Fibroblast of skin of back (primary cell): ENCODE measurements at places on chromosomes 7 and 10.

GRCh38 chr10:70978816-70979480, 90.6 kb upstream of the PCBD1 start:
- DNase-seq: no peak

GRCh38 chr7:48708635-48709034, 215.7 kb upstream of the CDC14C start:
- DNase-seq: no peak

GRCh38 chr10:131073469-131074035, 238.0 kb downstream of the TCERG1L start:
- no peak for DNase-seq

- DNase-seq: no peak
Observed at GRCh38 chr7:133781486-133782090, 345.6 kb upstream of the LRGUK start.

- DNase-seq: peak; percentile 88
Observed at GRCh38 chr10:36171953-36172940, 530.2 kb upstream of the FZD8 start.

- DNase-seq: no peak
Observed at GRCh38 chr7:94912085-94912484, 4.7 kb downstream of the PPP1R9A start.

GRCh38 chr7:80294346-80294745, 159.7 kb downstream of the GNAI1 start:
- DNase-seq: peak; percentile 53

- DNase-seq: peak; percentile 87
Observed at GRCh38 chr10:60914690-60915141, 29.3 kb downstream of the RHOBTB1 start.

GRCh38 chr7:102323914-102324195, 32.4 kb downstream of the SPDYE6 start:
- no peak for DNase-seq

DNA sequence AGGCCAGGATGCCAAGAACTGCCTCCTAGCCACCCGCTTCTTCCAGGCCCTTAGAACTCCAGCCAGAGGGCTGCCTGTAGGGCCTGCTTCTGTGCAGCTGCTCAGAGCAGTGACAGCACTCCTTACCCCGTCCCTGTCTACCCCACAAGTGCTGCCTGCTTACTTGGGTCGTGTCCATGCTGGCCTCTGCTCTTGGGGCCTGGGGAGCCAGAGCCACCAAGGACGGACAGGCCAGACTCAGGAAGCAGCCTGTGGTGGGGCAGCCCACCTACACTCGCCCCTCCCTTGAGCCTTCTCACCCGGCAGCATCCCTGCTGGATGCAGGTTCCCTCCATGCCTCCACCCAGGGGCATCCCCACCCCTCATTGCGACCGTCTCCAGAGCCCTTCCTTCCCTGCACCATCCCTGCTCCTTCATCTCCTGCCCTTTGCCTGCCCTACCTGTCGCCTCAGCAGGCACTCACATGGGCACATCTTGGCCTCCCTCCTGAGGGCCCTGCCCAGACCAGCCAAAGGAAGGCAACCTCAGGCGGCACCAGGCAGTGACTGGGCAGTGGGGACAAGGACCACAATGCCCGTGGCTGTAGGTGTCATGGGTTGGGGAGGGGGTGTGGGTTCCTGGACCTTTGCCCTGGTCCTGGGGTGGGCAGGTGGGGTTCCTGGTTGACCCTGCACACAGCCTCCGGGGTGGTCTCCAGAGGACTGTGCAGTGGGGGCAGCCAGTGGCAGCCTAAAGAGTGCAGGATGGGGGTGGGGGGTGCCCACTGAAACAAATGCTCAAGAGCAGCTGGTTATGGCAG, 78.0 kb upstream of the TNS3 start:
- DNase-seq: no peak

- no peak for DNase-seq
Observed at GRCh38 chr7:134155871-134156270, 28.7 kb downstream of the LRGUK start.

GRCh38 chr7:44709011-44709915, 39.4 kb upstream of the ZMIZ2 start:
- DNase-seq: no peak

- DNase-seq: peak; percentile 91
Observed at GRCh38 chr7:130903358-130903974, 169.5 kb upstream of the KLF14 start.

- peak; percentile 95 for DNase-seq
Observed at GRCh38 chr7:104972500-104972899, 41.5 kb upstream of the KMT2E start.

GRCh38 chr10:44946205-44946604, 13.4 kb upstream of the RASSF4 start:
- no peak for DNase-seq

DNA sequence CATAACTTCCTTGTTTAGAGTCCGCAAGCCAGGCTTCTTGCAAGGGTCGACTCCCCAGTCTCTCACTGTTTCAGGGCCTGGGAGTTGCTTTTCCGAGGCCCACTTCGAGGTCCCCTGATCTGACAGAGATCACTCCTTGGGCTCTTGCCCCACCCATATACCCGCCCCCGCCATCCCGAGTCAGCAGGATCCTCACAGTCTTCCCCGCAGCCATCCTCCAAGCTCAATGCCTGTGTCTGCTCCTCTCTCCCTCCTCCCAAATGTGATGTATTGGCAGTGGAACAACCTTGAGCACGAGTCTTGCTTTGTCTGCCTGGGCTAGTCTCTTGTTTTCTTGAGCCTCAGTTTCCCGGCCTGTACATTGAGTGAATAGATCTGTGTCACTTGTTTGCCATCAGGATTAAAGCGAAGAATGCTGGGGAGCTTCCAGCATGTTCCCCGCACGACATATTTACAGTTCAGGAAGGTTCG, 2.4 kb upstream of the HMX2 start:
- DNase-seq: no peak

GRCh38 chr7:27359181-27360125, 116.9 kb downstream of the EVX1 start:
- DNase-seq: no peak

- no peak for DNase-seq
Observed at GRCh38 chr10:131570716-131571307, 259.3 kb upstream of the TCERG1L start.

DNA sequence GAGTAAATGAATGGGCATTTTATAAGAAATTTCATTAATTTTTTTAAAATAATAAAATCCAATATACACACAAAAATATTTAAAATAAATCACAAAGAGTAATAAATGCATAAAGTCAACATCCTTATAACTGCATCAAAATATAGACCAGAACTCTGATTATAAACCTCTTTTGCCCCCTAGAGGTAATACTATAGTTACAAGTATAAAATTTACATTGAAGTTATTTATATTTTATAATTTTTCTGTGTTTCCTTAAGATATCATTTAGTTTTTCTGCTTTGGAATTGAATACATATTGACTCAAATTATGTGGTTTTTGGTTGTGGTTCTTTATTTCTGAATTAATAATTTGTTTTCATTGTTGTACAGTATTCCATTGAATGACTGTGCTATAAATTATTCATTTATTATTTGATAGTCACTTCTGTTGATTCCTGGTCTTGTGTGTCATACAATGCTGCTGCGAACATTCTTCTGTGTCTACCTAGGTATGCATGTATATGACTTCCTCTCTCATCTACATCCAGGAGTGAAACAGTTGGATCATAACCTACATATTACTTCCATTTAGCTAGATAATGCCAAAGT, 673.6 kb downstream of the IPMK start:
- DNase-seq: no peak

- DNase-seq: peak; percentile 26
Observed at GRCh38 chr10:44389150-44389549, 4.3 kb upstream of the CXCL12 start.

- peak; percentile 35 for DNase-seq
Observed at GRCh38 chr10:14450041-14450491, 119.3 kb upstream of the FRMD4A start.

DNA sequence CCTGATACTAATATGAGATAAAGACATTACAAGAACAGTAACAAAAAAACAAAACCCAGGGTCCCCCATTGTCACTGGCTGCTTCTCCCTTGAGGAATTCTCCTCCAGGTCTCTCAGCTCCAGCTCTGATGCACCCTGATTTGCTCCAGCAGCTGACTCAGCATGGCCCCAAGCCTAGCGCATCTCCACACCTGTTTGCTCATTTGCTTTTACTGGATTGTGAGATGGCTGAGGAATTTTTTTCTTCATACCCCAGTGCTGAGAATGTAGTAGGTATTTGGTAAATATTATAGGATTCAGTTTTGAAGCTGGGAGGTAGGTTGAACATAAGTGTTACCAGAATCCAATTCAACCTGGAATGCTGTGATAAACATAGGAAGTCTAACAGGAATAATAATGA, 171.9 kb downstream of the PKD1L1 start:
- no peak for DNase-seq

DNA sequence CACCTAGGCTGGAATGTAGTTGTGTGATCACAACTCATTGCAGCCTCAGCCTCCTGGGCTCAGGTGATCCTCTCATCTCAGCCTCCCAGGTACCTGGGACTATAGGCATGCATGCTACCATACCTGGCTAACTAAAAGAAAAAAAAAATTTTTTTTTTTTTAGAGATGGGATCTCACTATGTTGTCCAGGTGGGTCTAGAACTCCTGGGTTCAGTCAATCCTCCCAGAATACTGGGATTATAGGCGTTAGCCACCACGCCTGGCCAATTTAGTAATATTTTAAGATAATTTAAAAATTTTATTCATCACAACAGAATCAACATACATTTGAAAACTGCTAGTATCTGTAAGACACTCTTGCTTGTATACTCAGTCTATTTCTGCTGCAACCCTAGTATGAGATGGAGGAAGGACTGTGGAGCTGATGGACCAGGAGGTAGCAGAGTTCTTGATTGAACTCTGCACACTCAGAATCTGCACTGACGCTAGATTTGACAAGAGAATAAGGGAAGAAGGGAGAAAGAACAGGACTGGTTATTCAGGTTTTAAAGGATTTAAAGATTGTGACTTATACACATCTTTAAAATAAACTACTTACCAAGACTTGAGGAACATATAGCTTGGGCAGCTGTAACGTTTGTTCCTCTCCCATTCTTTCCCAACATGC, 57.6 kb downstream of the VCL start:
- DNase-seq: no peak

GRCh38 chr10:71216363-71216695, 4.0 kb downstream of the UNC5B start:
- no peak for DNase-seq

DNA sequence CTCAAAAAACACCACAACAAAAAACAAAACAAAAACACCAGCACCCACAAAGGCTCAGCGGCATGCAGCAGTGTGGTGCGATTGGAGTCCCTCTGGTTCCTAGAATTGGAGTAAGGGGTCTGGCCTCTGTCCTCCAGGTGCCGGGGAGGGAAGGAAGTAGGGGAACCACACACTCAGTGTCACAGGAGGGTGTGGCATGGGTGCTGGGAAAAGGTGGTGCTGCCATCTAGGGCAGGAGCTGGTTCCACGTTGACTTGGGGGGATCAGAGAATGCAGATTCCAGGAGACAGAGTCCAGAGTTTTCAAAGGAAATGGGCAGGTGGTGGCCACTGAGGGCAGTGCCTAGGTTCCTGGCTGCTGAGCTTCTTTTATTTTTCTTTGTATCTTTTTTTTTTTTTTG, 19.8 kb upstream of the WIPI2 start:
- DNase-seq: no peak

DNA sequence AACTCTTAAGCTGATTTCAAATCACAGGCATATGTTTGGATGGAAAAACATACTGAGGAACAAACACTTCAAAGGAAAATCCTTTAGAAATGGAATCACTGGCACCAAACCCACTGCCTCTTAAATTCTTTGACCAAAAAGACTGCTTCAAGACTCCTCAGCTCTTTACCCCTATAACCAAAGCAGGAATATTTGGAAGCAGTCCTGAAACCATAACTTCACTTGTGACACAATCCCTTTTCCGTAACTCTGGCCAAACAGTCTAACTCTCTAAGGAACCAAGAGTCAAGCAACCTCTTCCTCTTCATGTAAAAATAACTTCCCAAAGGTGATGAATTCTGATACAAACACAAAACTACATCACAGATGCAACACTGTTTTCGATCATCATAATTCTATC, 104.3 kb downstream of the MTERF1 start:
- no peak for DNase-seq

- DNase-seq: no peak
Observed at GRCh38 chr7:139941866-139942265, 112.8 kb downstream of the TBXAS1 start.

DNA sequence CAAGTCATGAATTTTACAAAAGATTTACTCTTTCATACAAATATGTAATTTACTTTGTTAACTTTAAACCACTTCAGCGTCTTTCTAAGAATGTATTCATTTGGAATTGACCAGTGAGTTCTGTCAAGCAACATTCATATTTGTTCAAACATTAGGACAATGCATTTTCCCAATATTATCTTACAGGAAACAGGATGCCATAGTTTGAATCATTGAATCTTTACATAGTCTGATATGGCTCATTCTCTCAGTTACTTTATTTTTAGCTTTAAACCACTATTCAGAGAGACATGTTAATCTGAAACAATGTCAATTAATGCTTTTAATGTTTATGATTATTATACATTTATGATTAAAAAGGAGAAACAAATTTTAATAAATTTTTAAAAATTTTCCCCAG, 21.1 kb upstream of the MEOX2 start:
- peak; percentile 11 for DNase-seq

- DNase-seq: peak; percentile 80
Observed at GRCh38 chr7:113774182-113774807, 144.5 kb downstream of the PPP1R3A start.

DNA sequence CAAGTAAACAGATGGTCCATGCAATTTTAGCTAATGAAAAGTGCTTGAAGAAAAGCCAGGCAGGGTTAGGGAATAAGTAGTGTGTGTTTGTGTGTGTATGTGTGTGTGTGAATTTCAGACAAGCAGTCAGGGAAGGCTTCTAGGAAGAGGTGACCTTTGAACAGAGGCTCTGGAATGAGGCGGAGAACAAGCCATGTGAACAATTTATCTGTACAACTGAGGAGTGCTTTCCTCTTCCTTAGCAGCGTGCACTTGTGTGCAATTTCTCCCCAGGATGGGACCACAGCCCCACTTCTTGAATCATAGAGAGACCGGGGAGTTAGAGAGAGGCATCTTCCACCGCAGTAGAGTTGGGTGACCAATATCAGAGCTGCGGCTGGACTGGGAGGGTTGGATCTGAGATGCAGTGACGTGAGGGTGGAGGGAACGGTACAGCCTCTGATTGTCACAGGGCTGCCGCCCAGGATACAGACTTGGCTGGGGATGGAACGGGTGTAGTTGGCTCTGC, 69.2 kb upstream of the FAM171A1 start:
- DNase-seq: no peak

DNA sequence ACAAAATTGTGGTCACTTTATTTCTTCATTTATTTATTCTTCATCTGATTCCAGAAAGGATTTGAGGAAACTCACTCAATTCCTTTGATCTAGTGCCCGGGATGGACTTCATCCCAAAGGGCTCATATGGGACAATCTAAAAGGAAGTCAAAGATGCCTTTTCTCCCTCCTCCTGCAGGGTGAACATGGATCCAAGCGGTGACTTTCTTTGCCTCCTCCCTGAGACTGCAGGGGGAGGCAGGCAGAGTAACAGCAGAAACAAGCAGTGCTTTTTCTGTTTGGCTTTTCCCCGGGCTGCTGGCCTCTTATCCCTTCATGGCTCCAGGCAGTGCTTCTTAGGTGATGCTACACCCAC, 10.0 kb upstream of the DNMBP start:
- DNase-seq: no peak
